Muscle of leg (tissue), 16 donors: ENCODE measurements at places on chromosomes 13 and 19. TPM values are rescaled to one million over a fixed set of nuclear protein-coding genes. Genes with fewer than 3 reads are reported as not detected.

Gene CYP4F8
- not detected for total RNA-seq

Gene LHB
- total RNA-seq, result not detected

Gene CUL4A
- 55.8 TPM for total RNA-seq

Gene PALM
- total RNA-seq, result 23.7 TPM

Gene HIF3A
- total RNA-seq, result 93.6 TPM
